M059J (cell line): ENCODE measurements at places on chromosomes 3 and 15.

GRCh38 chr15:71170163-71170562, 54.9 kb downstream of the THSD4 start:
- DNase-seq = no peak

- DNase-seq = no peak
Measured at GRCh38 chr15:100328796-100329195, 13.0 kb downstream of the ADAMTS17 start.

- DNase-seq = no peak
Measured at GRCh38 chr3:153680526-153680925, 440.7 kb upstream of the ARHGEF26 start.

GRCh38 chr3:169448501-169448900, 215.0 kb downstream of the MECOM start:
- no peak for DNase-seq

GRCh38 chr3:131895766-131896165, 139.0 kb downstream of the CPNE4 start:
- no peak for DNase-seq

DNA sequence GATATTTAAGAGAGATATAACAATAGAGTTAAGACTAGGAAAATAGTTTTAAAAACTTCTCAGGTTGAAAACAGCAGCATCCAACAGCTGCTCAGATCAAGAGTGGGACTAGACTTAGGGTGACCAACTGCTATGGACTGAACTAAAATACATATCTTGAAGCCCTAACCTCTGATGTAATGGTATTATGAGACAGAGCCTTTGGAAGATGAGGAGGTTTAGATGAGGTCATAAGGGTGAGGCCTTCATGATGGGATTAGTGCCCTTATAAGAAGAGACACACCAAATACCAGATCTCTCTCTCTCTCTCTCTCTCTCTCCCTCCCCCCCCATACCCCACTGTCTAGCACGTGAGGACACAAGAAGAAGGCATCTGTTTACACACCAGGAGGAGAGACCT, 37.4 kb upstream of the GALNT15 start:
- DNase-seq = no peak

- DNase-seq = no peak
Measured at GRCh38 chr3:62135741-62136140, 237.6 kb downstream of the FEZF2 start.

DNA sequence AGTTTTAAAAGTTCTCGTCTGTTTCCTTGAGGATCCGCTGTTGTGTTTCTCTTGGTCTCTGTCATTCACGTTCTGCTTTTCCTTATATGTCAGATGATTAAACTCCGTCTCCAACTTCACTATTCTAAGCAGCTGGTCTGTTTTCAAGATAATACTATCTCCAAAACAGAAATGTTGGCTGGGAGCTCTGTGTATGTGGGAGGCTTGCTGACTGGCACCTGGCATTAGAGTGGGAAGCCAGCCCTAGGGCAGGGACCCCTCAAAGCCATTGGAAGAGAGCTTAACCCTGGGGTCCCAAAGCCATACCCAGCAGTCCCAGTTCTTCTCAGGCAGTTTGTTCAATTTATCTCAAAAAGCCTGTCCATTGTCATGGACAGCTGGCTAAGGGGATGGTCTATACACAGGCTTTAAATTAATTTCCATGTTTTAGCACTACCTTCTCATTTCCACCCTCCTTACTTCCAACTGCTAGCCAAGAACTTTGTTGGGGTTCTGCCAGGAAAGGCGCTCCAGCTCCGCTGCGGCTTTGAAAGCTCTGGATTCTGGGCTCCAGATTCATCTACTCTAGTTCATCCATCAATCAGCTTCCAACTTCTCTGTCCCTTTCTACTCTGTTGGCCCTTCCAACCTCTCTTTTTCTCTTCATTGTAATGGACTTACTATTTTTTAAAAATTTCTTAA, 9.2 kb downstream of the BTBD1 start:
- DNase-seq = no peak

GRCh38 chr15:42151141-42151561, 5.3 kb downstream of the PLA2G4F start:
- no peak for DNase-seq

- peak; percentile 25 for DNase-seq
Measured at GRCh38 chr3:117645561-117646242, 936.1 kb downstream of the TUSC7 start.

DNA sequence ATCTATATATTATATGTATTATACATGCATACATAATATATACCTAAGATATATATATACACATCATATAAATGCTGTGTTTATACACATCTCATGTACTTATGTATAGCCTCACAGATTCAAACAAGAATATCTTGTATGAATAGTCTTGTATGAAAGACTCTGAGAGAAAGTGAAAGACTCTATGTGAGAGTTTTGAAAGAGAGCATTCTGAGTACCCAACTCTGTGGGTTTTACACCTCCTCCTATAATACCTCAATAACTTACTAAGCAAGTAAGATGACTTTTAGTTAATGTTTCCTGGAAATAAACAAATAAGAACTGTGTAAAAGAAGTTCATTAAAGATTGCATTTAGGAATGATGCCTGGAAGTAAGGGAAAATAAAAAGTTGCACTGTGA, 108.1 kb upstream of the GMNC start:
- no peak for DNase-seq

DNA sequence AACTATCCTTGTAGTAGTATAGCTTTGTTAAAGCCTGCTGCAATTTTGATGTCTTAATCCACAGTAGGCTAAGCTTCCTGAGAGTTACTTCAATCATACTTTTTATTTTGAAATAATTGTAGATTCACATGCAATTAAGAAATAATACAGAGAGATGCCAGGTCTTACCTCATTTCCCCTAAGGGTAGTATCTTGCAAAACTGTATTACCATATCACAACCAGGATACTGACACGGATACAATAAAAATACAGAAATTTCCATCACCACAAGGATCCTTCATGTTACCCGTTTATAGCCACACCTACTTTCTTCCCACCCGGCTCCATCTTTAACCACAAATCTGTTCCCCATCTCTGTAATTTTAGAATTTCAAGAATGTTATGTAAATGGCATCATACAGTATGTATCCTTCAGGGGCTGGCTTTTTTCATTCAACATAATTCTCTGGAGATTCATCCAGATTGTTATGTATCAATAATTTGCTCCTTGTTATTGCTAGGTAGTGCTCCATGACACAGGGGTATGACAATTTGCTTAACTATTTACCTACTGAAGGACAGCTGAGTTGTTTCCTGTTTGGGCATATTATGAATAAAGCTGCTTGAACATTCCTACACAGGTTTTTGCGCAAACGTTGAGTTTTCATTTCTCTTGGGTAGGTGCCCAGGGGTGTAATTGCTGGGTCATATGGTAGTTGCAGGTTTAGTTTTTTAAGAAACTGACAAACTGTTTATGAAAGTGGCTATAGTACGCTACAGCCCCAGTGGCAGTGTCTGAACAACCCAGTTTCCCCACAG, 21.6 kb downstream of the BDH1 start:
- DNase-seq = no peak

DNA sequence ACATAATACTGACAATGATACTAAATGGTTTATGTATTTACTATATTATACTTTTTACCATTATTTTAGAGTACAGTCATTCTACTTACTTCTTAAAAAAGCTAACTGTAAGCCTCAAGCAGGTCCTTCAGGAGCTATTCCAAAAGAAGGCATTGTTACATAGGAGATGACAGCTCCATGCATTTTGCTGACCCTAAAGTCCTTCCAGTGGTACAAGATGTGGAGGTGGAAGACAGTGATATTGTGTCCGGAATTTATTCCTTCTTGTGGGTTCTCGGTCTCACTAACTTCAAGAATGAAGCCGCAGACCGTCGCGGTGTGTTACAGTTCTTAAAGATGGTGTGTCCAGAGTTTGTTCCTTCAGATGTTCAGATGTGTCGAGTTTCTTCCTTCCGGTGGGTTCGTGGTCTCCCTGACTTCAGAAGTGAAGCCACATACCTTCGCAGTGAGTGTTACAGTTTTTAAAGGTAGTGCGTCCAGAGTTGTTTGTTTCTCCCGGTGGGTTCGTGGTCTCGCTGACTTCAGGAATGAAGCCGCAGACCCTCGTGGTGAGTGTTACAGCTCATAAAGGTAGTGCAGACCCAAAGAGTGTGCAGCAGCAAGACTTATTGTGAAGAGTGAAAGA, 20.9 kb downstream of the AVEN start:
- DNase-seq = no peak

DNA sequence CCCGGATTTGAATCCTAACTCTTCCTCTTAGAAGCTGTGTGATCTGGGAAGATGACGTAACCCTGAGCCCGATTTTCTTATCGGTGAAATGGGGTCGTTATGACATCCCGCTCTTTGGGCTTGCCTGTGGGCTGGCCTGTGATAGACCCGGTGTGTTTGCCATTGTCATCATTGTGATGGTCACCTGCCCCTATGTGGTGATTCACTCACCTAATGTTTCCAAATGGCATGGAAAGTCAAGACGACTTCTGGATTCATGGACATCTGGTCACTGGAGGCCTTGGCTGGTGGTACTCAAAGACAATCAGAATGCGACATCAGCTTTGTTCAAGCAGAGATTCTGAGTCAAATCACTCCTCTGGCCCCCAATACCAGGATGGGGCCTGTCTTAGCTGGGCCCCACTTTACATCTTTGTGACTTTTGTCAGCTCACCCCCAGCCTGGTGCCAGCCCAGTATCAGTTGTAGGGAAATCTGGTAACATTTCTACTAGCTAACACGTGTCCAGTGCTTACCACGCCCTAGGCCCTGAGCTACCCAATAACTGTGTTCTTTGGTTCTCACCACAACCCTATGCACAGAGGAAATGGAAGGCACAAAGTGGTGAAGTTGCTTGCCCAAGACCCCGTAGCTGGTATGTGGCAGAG, 2.8 kb downstream of the TMEM43 start:
- DNase-seq = no peak

- no peak for DNase-seq
Measured at GRCh38 chr3:128494367-128494650, 1.3 kb upstream of the GATA2 start.

GRCh38 chr15:95174301-95175259, 943.2 kb downstream of the MCTP2 start:
- no peak for DNase-seq

DNA sequence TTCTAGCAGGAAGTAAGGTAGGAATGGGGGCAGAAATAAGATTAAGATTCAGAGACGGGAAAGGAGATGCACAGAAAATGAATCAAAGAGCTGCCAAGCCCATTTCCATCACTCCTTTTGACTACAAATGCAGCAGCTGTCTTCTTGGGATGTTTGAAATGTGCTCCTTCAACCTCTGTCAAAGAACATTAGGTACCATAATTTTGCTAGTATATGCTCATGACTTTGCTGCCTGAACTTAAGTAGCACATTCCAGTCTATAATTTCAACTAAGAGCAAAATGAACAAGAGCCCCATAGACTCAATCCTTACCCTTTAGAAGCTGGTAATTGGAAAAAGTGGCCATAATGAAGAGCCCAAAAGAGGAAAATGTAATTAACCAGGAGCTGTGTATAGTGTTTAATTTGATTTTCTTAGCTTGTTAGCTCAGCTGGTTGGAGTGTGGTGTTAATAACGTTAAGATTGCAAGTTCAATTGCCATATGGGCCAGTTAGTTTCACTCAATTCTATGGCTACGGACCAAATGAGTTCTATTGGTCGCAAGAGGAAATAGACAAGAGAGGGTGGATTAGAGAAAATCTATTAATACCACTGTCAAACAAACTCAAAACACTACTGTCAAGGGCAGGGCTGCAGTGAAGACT, 349.9 kb downstream of the ZBBX start:
- no peak for DNase-seq

- no peak for DNase-seq
Measured at GRCh38 chr15:94970096-94970495, 738.7 kb downstream of the MCTP2 start.

- DNase-seq = peak; percentile 66
Measured at GRCh38 chr15:71060983-71061382, 54.3 kb upstream of the THSD4 start.

- DNase-seq = peak; percentile 99
Measured at GRCh38 chr3:196793246-196793645, 53.6 kb downstream of the PAK2 start.

- no peak for DNase-seq
Measured at GRCh38 chr3:44236485-44236908, 5.2 kb upstream of the TOPAZ1 start.

- DNase-seq = peak; percentile 71
Measured at GRCh38 chr3:158909870-158910269, 108.0 kb downstream of the MFSD1 start.

GRCh38 chr3:155031186-155031585, 48.9 kb upstream of the MME start:
- DNase-seq = no peak

DNA sequence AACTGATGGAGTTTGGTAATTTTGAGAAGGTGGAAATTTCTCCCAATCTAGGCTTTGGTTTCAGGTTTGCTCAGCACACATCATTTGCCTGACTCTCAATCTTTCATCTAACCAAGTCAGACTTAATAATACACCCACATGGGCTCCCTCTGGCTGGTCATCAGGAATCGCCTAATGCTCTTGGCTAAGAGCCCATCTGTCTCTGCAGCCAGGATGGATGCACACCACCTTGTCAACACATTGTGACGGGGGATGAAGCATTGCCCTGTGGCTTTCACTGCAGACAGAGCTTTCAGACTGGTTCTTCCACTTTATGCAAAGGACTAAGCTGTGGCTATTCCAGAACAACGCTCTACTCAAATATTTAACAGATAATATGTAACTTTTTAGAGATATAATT, 3.0 kb upstream of the HDGFL3 start:
- peak; percentile 65 for DNase-seq

- DNase-seq = peak; percentile 22
Measured at GRCh38 chr3:16439163-16439847, 74.2 kb downstream of the RFTN1 start.

GRCh38 chr3:8741581-8742261, 8.1 kb downstream of the CAV3 start:
- DNase-seq = peak; percentile 88

DNA sequence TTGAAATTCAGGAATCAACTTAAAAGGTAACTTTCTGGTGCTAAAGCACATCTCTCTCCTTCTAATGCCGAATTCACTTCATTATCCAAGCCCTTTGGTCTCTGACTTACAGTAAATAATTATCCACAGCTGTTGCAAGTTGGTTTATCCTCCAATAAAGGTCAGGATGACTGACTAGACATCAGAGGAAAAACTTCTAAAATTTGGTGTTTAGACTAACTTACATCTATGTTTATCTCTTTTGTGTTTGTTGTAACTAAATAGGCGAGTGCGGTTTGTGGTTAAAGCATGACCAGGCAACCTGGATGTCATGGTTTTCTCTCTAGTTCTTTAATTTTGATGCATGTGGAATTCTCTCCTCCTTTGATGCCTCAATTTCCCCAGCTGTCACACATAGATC, 237.4 kb upstream of the LRTM1 start:
- peak; percentile 83 for DNase-seq

GRCh38 chr3:115627180-115628074, 4.1 kb downstream of the GAP43 start:
- no peak for DNase-seq
